ENCODE measurements at places on chromosomes 3 and 15.

DNA sequence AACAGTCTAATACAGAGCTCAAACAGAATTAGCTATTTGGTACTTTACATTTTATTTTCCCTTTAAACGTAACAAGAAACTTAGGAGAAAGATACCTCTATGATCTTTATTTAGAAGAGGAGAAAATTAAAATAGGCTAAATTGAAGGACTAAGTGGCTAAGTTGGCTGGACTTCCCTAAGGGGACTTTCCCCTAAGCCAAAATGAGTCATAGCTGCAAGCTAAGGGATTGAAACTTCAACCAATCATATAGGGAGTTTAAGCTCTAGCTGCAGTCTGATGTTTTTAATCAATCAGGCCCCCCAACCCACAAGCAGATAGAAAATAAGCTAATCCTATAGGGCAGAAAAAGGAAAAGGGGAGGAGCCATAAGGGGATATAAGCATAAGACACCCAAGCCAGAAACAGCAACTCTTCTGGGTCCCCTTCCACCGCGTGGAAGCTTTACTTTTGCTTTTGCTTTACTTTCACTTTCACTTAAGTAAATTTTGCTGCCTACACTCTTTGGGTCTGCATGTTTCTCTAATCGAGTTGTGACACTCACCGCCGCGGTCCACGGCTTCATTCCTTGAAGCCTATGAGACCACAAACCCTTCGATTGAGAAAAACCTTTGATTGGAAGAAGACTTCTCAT is 1108.5 kb upstream of the EPHA6 start:
- no peak for DNase-seq

GRCh38 chr3:183161552-183162336 is 790 bp downstream of the LAMP3 start:
- DNase-seq, result no peak

DNA sequence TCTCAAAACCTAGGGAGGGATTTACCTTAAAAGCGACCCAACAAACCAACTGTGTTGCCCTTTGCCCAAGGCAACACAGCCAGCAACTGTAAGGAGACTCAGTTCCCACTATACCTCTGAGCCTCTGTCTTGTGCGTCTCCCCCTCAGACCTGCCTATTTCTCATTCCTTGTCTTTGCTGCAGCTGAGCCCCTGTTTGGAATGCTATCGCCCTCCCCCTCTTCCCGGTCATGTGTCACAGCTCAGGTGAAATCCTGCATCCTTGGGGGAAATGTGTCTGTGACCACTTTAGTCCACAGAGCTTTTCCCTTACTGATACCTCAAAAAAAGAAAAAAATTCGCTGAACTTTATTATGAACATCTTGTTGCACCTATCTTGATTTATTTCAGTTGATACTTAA is 52.0 kb upstream of the LRIG1 start:
- DNase-seq, result no peak

- no peak for DNase-seq
Measured at GRCh38 chr15:34217587-34218225, 7.1 kb upstream of the EMC4 start.

DNA sequence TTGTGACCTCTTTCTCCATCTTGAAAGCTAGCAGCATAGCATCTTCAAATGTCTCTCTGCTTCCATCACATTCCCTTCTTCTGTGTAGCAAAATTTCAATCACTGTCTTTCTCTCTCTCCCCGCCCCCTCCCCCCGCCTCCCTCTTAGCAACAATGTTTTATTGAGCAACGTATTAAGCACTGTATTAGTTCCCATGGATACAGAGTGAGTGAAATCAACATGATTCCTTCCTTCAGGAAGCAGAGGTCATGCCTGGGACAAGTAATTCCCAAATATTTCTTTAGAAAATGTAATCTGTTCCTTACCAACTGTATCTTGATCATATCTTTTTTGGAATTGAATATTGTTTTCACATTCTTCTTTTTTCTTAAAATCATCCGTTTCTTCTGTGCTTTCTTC is 373.7 kb upstream of the NECTIN3 start:
- DNase-seq, result no peak

DNA sequence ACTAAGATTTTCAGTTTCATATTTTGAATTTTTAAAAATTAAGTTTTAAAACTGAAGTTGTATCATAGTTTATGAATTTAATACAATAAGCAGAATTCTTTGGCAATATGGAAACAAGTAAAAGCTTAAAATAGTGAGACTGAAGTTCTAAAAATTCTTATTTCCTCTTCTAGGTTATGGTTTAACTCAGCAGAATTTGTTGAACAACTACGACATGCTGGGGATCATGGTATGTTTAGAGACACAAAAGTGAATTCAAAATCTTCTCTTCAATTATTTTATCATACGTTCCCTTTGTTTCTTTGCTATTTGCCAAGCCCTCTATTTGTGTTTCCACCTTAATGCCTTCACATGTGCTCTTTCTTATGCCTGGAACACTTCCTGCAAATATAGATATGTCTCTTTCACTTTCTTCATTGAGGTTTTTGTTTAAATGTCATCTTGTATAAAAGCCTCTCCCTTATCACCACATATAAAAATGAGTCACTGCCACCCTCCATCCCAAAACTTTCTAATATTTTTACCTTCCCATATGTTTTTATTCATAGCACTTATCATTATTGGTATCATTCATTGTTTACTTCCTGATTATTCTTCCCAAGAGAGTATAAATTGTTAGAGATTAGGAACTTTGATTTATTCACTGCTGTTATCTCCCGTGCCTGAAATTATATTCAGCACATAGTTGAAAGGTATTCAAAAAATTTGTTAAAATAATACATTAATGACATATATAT is 6.4 kb downstream of the SUCNR1 start:
- no peak for DNase-seq

GRCh38 chr3:132867526-132867925 is 145.3 kb upstream of the NPHP3 start:
- no peak for DNase-seq

GRCh38 chr3:85881833-85882393 is 923.1 kb downstream of the CADM2 start:
- no peak for DNase-seq

- no peak for DNase-seq
Measured at GRCh38 chr3:184368586-184369183, 7.2 kb downstream of the POLR2H start.

DNA sequence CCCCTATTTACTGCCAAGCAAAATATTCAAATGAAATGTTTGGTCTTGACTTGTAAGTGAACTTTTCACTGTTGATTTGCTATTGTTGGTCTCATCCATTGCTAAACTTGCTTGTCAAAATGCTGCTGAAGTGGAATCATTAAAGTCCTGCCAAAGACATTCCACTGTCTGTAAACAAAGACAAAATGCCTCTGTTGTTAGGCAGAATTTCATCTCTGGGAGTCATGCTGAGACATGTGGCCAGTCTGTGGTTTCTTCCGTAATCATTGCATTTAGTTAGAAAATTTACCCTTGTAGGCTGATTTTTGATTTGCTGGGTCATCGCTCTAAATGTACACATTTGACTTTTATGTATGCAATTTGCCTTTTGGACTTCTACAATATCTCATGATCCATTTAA is 577.7 kb downstream of the MECOM start:
- DNase-seq, result no peak

All from NCI-H1417 treated with DMSO at 0.1 percent for 48 hours (cell line).